Midbrain (tissue), 1 donor: ENCODE measurements at places on chromosomes 16 and 17.

GRCh38 chr16:50528820-50529219, 19.4 kb upstream of the NKD1 start:
- DNase-seq, result no peak

DNA sequence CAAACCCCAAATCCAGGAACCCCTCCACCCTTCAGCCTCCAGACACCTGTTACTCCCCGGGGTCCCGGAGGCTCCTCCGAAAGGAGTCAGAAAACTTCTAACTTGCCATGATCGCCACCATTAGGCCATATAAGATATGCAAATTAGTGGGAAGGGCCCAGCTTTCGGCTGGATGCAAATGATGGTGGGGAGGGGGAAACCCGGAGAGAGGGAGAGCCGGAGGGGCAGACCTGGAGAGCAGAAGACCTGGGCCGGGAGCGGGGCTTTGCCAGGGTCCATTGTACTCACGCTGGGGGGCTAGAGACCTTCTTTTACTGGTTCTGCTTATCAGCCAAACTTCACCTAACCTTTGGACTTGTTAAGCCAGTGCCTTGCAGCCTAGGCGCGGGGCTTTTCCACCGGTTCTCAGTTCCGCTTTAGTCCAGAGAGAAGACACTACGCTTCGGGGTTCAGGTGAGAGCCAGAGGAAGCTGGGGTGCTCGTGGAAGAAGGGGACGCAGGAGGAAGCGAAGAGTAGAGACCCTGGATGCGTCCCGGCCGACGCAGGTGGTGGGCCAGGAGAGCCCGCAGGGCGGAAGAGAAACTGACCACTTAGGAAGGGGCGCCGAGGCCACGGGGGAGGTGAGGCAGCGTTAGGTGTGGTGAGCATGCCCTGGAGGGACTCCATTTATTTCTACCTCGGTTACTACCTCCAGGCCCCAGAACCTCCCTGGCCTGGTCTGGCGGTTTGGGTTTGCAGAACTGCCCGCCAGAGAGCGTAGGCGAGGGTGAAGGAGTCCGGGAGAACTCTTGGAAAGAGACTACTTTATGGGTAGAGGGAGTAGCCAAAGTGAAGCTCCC, at the start of gene HNF1B:
Gene HNF1B (minus strand): TSS at position 99 of the 840 bp plus-strand sequence. CDS start 175 bp downstream, outside the sequence.
- no peak for DNase-seq

- no peak for DNase-seq
Observed at GRCh38 chr17:8681170-8681949, 50.8 kb upstream of the MYH10 start.

DNA sequence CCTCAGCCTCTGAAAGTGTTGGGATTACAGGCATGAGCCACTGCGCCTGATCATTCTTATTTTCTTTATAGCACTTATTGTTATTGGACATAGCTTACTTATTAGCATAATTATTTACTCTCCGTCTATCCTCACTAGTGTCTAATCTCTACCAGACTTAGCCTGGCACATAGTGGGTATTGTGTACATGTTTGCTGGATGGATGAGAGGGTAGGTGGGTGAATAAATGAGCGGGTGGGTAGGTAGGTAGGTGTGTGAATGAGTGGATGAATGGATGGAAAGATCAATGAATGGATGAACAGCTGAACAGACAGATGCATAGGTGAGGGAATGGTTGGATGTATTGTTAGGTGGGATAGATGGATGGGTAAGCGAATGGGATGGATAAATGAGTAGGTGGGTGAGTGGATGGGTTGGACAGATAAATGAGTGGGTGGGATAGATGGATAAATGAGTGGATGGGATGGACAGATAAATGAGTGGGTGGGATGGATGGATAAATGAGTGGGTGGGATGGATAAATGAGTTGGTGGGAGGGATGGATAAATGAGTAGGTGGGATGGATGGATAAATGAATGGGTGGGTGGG, 51.9 kb downstream of the ABCC6 start:
- no peak for DNase-seq

- DNase-seq, result no peak
Observed at GRCh38 chr17:45953561-45953960, 45.5 kb upstream of the STH start.

DNA sequence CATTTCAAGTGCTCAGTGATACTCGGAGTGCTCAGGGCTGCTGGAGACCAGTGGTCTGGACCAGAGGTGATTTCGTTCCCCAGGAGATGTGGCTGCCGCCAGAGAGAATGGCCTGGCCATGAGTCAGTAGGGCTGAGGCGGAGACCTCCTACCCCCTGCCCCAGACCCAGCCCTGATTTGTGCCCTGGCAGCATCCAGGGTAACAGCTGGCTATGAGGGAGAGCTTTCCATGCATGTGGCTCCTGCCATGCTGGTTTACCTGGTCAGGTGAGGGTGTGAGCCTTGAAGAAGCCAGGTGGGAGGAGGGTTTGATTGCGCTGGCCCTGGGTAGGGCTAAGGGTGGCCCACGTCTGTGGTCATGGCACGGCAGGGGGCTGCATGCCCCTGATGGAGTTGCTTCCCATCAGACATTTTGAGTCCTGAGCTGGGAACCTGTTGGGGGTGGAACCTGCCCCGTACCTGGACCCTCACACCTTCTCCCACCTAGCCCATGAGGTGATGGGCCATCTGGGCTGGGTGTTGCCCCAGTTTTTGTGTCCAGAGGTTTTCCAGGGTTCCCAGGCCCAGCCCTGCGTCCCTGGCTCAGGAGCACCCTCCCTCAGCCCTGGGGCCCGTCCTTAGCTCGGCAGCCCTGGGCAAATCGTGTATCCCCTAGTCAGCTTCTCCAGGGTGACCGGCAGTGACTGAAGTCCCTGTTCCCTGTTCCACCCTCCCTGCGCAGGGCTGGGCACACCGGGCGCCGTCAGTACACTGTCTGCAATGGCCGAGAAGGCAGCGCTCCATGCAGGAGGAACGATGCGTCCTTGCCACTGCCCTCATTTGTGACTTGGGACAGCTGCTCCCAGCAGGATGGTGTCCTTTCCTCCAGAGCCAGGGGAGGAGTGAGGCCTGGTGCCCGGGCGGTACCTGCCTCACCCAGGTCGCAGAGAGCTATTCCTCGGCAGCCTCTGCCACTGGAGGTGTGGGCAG, 9.0 kb upstream of the CSNK1D start:
- no peak for DNase-seq

- DNase-seq, result no peak
Observed at GRCh38 chr17:33199571-33200510, 93.3 kb downstream of the ASIC2 start.

GRCh38 chr17:12743046-12743445, 46.3 kb upstream of the ARHGAP44 start:
- no peak for DNase-seq

GRCh38 chr16:86338403-86339115, 171.8 kb upstream of the FOXF1 start:
- DNase-seq, result no peak

DNA sequence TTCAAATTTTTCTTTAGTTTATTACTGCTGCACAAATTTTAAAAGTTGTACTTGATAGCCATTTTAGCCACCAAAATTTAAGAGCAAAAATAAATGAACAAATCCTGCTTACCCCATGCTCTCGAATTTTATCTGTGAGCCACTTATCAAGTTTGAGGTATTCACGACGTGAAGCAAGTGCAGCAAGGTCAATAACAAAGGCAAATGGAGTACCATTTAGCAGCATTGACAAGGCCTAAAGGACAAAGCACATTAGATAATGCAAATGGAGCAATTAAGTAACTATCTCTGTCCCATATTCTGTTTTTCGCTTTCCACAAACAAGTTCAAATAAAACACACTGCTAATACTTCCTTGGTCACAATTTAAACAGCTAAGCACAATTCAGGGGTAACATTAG, 54.7 kb downstream of the CNOT1 start:
- DNase-seq, result no peak

DNA sequence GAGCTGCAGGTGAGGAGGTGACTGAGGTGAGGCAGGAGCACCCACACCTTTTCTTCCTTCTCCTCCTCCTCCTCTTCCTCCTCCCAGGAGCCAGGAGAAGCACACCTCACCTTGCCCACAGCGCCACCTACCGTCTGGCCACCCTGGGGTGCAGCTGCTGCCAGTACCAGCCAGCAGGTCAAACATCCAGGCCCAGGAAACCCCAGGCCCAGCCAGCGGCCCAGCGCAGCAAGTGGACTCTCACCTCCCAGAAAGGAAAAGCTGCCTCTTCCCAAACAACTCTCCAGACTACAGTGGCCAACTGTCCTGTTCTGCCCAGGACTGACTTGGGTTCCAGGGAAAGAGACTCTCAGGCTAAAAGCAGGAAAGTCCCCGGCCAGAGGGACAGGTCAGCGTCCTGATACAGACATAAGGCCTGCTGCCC, 22.7 kb downstream of the PEMT start:
- no peak for DNase-seq

DNA sequence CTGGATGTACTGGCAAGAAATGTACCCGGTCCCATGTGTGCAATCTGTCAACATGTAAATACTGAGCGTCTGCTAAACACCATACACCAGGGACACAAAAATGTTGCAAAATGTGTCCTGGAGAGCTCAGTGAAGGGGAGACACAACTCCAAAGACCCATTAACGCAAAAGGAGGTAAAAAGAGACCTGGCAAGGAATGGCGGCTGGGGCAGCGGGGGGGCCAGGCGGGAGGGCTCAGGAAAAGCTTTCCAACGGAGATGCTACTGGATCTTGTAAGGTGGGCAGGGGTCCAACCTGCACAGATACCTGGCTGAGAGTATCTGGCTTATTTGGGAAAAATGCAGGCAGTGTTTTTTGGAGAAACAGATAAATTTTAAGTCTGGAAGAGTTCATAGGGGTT, 40.7 kb downstream of the ADCY9 start:
- DNase-seq, result no peak

GRCh38 chr17:11459861-11460331, 138.4 kb upstream of the DNAH9 start:
- no peak for DNase-seq

- no peak for DNase-seq
Observed at GRCh38 chr16:30084816-30085159, 6.9 kb downstream of the TBX6 start.

- DNase-seq, result no peak
Observed at GRCh38 chr16:57837305-57838125, 35.2 kb upstream of the KIFC3 start.

DNA sequence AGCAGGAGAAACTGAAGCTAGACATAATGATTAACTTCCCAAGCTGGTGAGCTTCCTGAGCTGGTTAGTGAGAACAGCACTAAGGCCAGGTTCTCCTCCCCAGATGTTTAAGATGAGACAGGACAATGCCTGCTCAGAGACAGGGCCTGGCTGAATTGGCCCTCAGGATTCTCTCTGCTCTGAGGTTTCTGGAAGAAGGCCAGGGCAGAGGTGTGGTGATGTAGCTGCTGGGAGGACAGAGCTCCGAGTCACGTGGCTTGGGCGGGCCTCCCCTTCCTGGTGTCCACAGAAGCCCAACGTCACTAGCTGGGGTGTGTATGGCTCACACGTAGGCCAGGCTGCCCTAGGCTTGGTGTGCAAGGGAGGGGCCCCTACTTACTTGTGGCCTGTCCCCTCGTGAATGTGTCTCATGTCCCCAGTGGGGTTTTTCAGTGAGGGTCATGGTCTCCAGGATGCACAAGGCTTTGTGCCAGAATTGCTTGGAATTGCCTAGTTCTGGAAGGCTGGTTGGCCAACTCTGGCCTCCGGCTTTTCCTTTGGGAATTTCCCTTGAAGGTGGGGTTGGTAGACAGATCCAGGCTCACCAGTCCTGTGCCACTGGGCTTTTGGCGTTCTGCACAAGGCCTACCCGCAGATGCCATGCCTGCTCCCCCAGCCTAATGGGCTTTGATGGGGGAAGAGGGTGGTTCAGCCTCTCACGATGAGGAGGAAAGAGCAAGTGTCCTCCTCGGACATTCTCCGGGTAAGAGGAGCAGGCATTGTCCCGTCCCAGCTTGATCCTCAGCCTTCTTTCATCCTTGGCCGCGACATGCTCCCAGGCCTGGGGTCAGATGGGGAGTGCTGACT, 3.4 kb downstream of the NOD2 start:
- DNase-seq, result no peak

GRCh38 chr17:38619451-38619795, 13.7 kb upstream of the SRCIN1 start:
- no peak for DNase-seq

- DNase-seq, result no peak
Observed at GRCh38 chr16:87241137-87241771, 75.9 kb downstream of the C16orf95 start.

- DNase-seq, result no peak
Observed at GRCh38 chr16:80260906-80261311, 279.9 kb upstream of the DYNLRB2 start.

DNA sequence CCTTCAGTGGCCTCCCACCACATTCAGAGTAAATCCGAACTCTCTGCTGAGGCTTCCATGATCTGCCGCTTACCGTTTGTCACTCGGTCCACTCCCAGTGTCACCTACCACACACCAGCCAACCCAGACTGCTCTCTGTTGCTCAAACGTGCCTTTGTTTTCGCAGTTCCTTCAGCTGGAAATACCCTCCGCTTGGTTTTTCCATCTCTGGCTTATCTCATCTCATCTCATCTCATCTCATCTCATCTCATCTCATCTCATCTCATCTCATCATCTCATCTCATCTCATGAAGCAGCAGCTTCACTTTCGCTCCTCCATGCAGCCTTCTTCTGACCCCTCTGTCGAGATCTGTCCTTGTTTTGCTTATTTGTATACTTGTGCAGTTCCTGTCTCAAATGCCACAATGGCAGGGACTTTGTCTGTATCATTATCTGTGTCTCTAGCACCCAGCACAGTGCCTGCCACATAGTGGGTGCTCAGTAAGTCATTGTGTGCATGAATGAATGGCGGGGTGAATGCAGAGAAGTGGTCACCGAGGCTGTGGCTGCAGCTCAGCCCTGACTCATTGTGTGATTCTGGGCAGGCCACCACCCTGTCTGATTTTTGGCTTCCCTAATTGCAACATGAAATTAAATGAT, 3.8 kb upstream of the SNX20 start:
- DNase-seq, result no peak

DNA sequence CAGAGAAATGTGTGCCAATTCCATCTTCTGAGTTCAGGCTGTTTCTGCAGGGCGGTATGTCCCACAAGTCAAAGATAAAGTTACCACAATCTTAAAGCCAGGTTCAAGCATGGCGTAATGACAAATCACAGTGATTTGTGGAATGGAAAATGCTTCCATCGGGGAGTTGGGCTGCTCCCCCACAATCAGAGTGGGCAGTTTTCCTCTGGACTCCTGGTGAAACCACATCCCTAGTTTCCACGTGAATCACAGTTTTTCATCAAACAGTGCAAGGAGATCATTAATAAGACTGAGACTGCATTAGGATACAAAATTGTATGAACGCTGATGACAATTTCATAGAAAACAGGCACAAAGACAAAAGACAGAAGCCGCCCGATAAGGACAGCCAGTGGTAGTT, 3.6 kb downstream of the LITAF start:
- no peak for DNase-seq

DNA sequence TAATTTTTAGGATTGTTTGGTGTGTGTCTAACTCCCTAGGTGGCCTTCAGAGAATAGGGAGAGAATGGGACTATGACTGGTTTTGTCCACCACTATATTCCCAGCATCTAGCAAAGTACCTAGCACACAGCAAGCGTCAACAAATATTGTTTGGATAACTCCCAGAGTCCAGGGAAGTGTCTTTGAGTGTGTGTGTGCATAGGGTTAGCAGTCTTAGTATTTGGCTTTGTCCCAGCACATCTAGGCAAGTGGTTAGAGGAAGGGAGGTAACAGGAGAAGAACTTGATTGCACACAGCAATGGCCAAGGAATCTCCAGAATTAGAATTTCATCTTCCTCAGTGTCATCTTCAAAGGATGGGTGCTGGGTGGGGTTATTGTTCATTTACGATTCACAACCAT, 385.4 kb upstream of the CDH5 start:
- DNase-seq, result no peak
